ENCODE measurements at places on chromosomes 16 and 17. TPM values are rescaled to one million over a fixed set of nuclear protein-coding genes. Genes with fewer than 3 reads are reported as not detected.

Gene PSME3
- 220 TPM for total RNA-seq

GRCh38 chr17:29163563-29163962 is 16.6 kb downstream of the MYO18A start:
- DNase-seq: no peak

Gene MPP2
- total RNA-seq: not detected

DNA sequence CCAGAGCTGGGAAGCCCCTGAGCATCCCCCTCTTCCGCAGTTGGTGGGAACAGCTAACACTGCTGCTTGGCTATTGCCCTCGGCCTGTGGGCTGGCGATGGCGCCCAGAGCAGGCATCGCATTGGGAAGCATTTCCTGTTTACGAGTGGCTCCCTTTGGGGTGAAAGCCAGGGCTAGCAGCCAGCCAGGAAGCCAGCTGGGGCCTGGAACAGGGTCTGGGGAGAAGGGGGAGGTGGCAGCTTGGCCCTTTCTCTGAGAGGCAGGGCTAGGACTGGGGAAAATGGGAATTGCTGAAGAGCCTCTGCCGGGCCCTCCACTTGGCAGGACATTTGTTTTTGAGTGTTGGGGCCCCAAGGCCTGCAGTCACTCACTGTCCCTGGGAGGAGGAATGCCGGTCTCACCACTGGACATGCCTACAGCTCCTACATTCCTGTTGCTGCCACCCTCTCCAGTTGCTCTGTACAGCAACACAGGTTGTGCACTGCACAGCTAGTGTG is 2.4 kb upstream of the MTSS2 start:
- DNase-seq: peak; percentile 30

DNA sequence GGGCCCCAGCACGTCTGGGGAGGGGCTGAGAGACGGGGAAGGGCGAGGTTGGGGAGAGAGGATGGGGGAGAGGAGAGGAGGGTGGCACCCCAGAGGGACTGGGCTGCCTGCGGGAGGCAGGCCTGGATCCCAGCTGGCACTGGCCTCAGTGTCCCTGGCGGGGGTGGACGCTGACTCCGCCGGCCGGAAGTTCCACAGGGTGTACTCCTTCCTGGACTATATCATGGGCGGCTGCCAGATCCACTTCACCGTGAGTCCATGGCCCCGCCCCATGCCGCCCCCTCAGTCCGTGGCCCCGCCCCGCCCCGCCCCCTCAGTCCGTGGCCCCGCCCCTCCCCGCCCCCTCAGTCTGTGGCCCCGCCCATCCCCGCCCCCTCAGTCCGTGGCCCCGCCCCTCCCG is 11.3 kb downstream of the CPNE7 start:
- DNase-seq: peak; percentile 68

GRCh38 chr17:76834870-76835269 is 33.3 kb upstream of the MGAT5B start:
- DNase-seq: no peak

- peak; percentile 45 for DNase-seq
Measured at GRCh38 chr16:11796227-11797165, 562 bp downstream of the ZC3H7A start.

- DNase-seq: no peak
Measured at GRCh38 chr17:47801176-47801765, 20.3 kb downstream of the OSBPL7 start.

GRCh38 chr17:50624321-50624934 is 10.3 kb upstream of the ABCC3 start:
- DNase-seq: no peak

Gene UBE2Z
- total RNA-seq: 115 TPM

- no peak for DNase-seq
Measured at GRCh38 chr16:6684076-6684673, 648.5 kb upstream of the RBFOX1 start.

DNA sequence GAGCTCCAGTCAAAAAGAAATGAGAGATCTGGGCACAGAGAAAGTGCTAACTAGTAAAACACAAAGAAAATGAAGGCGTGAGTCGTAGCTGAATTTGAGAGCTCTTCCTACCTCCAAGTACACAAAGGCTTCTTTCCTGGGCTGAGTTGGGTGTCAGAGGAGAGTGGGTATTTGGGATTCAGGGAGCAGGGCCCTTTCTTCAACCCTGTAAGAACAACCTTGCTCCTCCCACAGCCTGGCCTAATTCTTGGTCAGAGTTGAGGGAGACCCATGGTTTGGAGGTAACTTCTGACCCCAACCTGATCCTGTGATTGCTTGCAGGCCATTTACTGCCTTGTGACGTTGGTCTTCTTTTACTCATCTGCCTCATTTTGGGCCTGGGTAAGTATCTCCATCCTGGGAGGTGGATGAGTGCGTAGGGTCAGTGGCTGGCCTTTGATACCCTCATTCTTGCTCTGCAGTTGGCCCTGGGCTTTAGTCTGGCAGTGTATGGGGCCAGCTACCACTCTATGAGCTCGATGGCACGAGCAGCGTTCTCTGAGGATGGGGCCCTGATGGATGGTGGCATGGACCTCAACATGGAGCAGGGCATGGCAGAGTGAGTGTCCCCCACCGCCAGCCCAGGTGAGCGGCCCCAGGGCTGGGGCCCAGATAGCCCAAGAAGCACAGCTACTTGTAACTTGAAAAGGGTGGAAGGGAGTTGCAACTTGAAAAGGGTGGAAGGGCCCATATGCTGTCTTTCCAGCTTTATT is 1.3 kb downstream of the TMEM208 start:
- no peak for DNase-seq

- no peak for DNase-seq
Measured at GRCh38 chr17:81510785-81511553, 1.6 kb downstream of the ACTG1 start.

DNA sequence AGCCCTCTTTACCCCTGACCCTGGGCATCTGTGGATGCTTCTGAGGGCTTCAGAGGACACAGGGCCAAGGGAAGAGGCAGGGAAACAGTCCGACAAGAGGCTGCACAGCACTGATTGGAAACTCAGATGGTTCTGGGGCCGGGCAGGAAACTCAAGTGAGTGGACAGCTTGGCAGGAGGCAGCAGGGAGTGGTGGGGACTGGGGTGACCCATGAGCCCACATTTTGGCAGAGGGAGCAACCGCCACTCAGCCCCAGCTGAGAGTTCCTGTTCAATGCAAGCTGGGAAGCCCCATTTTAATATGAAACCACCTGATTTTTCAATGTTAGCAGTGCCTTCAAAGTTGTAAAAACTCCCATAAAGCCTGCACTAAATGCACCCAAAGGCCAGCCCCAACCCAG is 1.5 kb upstream of the VASN start:
- DNase-seq: no peak

DNA sequence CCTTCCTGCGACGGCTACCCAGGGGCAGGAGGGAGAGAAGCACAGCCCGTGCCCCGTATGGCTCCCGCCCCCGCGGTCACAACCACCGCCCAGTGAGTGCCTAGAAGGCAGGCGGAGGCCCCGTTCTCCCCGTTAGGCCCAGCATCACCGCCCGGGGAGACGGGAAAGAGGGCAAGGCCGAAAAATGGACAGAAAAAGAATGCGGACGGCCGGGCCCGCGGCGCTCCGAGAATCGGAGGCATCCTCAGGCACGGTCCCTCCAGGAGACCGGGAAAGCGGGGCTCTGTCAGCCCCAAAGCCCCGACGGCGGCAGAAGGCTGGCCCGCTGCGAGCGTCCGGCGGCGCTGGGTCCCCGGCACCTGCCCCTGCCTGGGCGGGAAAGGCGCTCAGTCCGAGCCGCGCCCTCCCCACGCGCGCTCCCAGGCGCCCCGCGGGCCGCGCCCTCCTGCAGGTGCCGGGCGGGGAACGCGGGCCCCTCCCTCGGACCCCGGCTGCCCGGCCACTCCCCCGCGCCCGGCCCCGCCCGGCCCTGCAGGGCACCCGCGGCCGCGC is 407 bp downstream of the MCRIP1 start:
- DNase-seq: peak; percentile 28

All from MCF 10A (cell line).